Spleen (tissue), 13 donors: ENCODE measurements at places on chromosomes 1 and 21. TPM values are rescaled to one million over a fixed set of nuclear protein-coding genes. Genes with fewer than 3 reads are reported as not detected.

The ANXA9 gene
- 0.26 TPM for total RNA-seq

The HSPA6 gene
- 20.4 TPM for total RNA-seq

The PPIAL4G gene
- 0.79 TPM for total RNA-seq

The TARBP1 gene
- 36.8 TPM for total RNA-seq

DNA sequence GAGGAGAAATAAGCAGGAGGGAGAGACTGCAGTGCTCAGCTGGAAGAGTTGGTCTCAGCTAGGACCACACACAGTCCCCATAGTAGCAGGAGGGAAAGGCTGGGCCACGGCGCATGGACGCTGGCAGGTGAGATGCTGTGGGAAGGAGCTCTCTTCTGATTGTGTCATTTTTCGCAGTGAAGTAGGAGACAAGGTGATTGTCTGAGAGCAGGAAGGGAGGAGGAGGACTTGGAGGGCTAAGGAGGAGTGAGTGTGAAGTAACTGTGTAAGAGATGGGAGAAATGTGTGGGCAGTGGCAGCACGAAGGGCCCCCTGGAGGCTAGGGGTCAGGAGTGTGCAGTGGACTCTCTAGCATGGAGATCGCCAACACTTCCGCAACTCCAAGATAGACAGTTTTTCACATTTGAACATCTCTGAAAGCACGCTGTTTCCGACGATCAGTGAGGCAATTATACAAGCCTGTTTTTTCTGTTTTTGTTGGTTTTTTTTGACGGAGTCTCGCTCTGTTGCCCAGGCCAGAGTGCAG, 26.4 kb upstream of the KCNC4 start:
- peak; percentile 29 for DNase-seq

- no peak for DNase-seq
Observed at GRCh38 chr1:66312271-66312990, 221.5 kb upstream of the SGIP1 start.

GRCh38 chr1:180175806-180176205, 21.1 kb downstream of the QSOX1 start:
- peak; percentile 44 for DNase-seq

GRCh38 chr1:203059485-203059884, 26.3 kb downstream of the MYOG start:
- DNase-seq, result no peak

GRCh38 chr1:201476670-201477344, 7.8 kb upstream of the PHLDA3 start:
- DNase-seq, result no peak

GRCh38 chr1:156477526-156478249, 22.9 kb downstream of the MEF2D start:
- no peak for DNase-seq

DNA sequence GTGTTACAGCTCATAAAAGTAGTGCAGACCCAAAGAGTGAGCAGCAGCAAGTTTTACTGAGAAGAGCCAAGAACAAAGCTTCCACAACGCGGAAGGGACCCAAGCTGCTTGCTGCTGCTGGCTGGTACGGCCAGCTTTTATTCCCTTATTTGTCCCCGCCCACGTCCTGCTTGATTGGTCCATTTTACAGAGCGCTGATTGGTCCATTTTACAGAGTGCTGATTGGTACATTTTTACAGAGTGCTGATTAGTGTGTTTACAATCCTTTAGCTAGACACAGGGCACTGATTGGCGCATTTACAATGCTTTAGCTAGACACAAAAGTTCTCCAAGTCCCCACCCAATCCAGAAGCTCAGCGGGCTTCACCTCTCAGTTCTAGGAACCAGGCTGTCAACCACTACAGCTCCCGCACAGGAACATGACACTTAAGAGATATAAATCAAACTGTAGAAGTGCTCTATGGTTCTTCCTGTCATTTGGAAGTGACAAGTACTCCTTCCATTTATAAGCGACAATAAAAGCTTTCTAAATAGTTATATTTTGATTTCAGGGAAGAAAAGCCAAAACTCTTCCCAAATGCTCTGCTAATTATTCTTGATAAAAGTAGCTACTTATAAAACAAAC, 28.5 kb downstream of the RNF115 start:
- DNase-seq, result no peak

GRCh38 chr21:33708874-33709273, 66.6 kb downstream of the ITSN1 start:
- DNase-seq, result no peak

DNA sequence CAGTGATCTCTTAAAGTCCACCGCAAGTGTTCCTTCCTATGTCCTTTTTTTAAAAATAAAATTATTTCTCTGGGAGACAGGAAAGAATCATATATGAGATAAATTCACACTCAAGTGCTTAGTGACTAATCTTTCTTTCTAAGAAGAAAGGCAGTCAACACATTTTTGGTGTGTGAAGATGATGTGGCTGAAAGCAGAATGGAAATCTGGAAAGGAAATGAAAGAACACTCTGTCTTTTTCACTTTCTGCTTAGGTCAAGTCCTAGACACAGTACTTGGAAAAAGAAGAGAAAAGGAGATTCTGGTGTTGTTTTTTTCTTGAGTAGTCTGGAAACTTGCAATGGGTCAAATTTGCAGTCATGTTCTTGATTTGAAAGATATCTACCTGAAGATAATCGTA, 45.5 kb upstream of the PRRX1 start:
- DNase-seq, result no peak

DNA sequence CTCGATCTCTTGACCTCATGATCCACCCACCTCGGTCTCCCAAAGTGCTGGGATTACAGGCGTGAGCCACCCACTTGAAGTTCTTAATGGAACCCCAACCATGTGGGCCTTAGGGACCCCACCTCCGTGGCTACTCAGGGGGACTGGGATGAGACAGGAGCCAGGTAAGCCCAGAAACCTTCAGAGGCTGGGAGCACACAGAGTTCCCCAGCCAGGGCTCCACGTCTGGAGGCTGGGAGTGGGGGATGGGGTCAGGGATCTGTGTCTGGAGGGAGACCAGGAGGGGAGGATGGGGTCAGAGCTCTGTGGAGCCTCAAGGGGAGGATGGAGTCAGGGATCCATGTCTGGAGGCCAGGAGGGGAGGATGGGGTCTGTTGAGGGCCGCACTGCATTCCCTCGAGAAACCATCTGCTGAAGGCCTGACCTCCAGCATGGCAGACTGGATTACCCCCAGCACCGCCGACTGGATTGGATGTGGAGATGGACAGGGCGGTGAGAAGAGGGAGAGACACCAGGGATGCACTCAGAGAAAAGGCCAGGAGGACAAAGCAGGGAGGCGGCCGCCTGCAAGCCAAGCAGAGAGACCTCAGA, 2.1 kb upstream of the FTCD start:
- no peak for DNase-seq

GRCh38 chr1:156738407-156738806, 2.5 kb downstream of the MRPL24 start:
- DNase-seq, result peak; percentile 69

- DNase-seq, result no peak
Observed at GRCh38 chr1:182118851-182119250, 57.3 kb upstream of the ZNF648 start.

GRCh38 chr1:230849451-230850224, 18.7 kb downstream of the C1orf198 start:
- no peak for DNase-seq

GRCh38 chr1:200298242-200298641, 111.6 kb downstream of the ZNF281 start:
- DNase-seq, result no peak
